CD4-positive, alpha-beta T cell treated with Interleukin-12 subunit alpha and Interleukin-12 subunit beta, for 1 hour (primary cell): ENCODE measurements at places on chromosomes 2 and 18.

DNA sequence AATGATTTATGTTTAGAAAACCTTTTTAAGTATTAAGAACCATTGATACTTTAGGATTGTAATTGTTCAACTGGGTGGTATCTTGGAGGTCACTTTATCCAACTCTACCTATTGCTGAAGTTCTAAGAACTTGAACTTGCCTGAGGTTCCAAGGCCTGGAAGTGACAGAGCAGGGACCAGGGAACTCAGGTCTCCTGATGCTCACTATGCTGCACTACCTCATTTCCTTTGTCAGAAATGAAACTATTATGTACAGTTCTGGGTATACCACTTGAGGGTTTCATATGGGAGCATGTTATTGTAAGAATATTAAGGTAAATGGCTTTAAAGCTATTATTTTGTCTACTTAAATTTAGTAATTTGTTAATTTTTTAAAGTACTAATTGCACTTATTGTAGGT, 3.0 kb downstream of the MBD5 start:
- DNase-seq, result peak; percentile 30

DNA sequence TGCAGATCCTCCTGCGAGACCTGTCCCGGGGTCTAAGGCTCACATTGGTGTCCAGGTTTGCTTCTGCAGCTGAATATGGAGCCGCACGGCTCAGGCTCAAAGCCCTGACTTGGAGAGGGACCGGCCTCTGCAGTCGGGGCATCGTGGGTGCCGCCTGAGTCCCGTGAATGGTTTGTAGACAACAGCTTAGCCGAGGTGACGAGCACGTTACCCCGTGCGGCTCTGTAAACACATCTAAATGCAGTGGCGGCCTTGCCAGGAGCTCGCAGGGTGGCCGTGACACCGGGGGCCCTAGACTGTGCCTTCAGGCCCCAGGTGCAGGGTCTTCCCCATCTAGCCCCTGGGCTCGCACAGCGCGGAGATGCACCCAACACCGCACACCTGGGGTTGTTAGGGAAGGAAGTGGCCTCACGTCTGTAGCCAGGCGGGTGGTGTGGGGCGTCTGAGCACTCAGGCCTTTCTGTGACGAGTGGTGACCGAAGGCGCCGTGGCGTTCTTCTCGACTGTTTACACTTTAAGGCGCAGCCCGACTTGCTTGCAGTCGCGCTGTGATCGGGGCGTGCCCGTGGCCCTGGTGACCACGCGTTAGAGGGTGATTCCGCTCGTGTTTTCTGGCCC, 91.6 kb downstream of the NFATC1 start:
- DNase-seq, result no peak

DNA sequence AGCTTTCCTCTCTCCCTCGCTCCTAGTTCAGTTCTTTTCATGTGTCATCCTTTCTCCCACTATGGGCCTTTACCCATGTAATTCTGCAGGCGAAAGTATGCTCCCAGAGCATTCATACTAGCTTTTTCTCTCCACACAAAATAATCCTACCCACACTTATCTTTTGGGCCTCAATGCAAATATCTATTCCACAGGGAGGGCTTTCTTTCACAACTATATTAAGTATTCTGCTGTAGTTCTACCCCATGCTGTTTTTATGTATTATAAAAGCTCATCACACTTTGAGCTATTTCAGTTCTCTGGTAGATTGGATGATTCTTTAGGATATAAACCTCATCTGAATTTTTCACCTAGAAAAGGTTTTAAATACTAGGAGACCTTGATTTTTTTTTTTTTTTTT, 774.6 kb upstream of the CRIM1 start:
- DNase-seq, result no peak

- DNase-seq, result no peak
Measured at GRCh38 chr2:147468349-147468748, 376.5 kb upstream of the ACVR2A start.

- peak; percentile 49 for DNase-seq
Measured at GRCh38 chr2:134217351-134217750, 36.5 kb upstream of the MGAT5 start.

DNA sequence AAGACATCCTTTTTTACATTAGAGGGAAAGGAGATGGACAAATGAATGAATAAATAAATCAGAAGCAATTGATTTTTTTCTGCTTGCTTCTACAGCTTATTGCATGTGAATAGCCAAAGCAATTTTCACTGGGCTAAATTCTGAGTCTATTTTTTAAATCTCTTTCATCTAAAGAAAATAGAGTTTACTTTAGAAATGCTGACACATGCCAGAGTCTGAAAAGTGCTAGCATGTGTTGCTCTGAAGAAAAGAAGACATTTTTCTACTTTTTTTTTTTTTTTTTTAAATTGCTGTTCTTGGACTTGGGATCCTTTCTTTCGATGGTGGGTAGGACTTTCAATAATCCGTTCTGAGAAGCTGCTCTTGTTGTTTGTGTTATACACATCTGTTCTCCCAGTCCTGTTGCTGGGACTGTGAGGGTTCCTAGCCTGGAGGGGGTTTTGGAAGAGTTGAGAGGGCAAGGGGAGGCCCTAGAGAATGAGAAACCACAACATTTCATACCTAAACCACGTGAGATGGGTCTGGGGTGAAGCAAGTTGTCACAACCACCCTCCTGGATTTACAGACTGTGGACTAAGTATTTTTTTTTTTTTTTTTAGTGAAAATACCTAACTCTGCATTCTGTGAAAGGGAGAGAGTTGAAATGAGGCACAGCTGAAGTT, 193.5 kb downstream of the PRKCE start:
- no peak for DNase-seq

- no peak for DNase-seq
Measured at GRCh38 chr2:238945433-238946150, 97.7 kb downstream of the TWIST2 start.

- no peak for DNase-seq
Measured at GRCh38 chr2:97673915-97674283, 4.4 kb downstream of the C2orf92 start.

- no peak for DNase-seq
Measured at GRCh38 chr2:146079216-146079615, 1559.3 kb upstream of the ZEB2 start.

GRCh38 chr2:227153307-227153706, 10.7 kb downstream of the COL4A4 start:
- no peak for DNase-seq

DNA sequence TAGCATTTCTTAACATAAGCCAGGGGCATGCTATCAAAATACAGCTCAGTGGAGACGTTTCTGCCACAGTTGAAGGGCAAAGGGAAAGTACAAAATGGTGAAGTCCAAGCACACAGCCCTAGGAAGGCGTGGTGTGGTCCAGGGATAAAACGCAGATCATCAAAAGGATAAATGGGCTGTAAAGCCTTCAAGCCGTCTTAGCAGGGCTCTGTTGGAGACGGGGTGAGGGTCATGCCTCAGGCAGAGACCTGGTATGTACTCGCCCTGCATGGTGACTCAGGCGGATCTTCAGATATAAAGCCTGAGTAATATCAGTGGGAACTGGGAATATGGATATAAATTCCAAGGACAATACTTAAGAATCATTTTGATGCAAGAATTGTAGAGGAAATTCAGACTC, 61.2 kb downstream of the NGEF start:
- no peak for DNase-seq

DNA sequence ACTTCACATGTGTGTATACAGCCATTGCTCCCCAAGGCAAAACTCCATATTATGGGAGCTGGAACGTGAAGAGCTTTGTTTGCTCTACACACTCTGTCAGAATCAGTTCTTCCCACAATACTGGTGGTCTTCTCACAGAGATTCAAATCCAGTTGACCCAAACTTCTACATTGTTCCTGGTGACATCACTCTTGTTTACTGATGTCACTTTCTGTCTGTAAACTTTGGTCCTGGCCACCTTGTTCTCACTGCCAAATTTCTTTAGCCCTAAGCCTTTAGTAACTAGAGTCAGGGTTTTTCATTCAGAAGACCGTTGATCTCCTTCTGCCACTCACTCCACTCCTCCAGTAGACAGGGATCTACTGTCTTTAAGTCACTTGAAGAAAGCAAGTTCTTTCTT, 386.0 kb upstream of the ZEB2 start:
- DNase-seq, result no peak

GRCh38 chr2:142189501-142189900, 58.7 kb upstream of the LRP1B start:
- no peak for DNase-seq

DNA sequence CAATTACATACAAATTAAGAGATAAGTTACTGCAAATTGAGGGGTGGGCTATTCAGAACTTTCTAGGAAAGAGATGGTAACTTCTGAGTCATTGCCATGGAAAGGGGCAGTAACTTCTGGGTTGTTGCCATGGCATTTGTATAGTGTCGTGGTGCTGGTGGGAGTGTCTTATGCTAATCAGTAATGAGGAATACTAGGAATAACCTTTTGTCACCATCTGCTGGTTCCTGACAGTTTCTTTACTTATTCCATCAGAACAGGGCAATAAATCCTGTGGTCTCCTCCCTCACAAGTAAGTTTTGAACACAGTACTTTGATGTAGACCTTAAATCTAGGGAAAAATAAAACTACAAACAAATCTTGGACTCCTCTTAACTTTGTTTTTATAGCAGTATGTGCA, 435.4 kb downstream of the BCL11A start:
- no peak for DNase-seq

GRCh38 chr2:169819106-169819505, 5.6 kb downstream of the METTL5 start:
- DNase-seq, result no peak

GRCh38 chr2:5940596-5941535, 248.7 kb downstream of the SOX11 start:
- DNase-seq, result no peak

GRCh38 chr2:98050070-98050469, 36.9 kb upstream of the VWA3B start:
- no peak for DNase-seq

- no peak for DNase-seq
Measured at GRCh38 chr2:40255103-40255502, 196.8 kb downstream of the SLC8A1 start.

DNA sequence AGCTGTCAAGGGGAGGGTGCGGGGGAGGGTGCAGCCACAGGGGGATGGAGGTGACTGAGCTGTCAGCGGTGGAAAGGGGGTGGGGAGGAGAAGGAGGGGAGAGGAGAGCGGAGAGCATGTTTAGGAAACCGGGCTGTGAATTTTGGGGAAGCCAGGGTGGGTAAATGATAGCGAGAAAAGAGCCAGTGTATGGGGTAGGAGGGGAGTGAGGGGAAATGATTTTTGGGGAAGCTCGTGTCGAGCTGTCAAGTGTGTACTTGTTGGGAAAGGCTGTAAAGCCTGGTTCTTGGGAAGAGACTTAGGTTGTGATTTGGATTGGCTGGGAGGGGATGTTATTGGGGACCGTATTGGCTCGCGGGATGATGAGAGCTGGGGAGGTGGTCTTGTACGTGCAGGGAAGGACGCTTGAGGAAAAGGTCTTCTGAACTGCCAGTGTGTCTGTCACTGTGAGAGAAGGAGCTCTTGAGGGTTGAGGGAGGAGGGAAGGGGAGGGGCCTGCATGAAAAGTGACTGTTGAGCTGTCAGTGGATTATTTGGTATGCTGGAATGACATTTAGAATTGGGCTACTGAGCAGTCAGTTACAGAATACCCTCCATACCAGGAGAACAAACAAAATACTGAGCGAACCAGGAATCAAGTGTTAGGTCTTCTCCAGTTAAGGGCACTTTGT, 1.0 kb downstream of the UBR3 start:
- DNase-seq, result peak; percentile 48
